Left lobe of liver (tissue), 2 donors: ENCODE measurements at places on chromosomes 2 and 18. TPM values are rescaled to one million over a fixed set of nuclear protein-coding genes. Genes with fewer than 3 reads are reported as not detected.

ADAM23 gene
- total RNA-seq: 0.03 TPM

GRCh38 chr18:75008186-75008585 lies 200.8 kb downstream of the PTGR3 start:
- DNase-seq: no peak

DNA sequence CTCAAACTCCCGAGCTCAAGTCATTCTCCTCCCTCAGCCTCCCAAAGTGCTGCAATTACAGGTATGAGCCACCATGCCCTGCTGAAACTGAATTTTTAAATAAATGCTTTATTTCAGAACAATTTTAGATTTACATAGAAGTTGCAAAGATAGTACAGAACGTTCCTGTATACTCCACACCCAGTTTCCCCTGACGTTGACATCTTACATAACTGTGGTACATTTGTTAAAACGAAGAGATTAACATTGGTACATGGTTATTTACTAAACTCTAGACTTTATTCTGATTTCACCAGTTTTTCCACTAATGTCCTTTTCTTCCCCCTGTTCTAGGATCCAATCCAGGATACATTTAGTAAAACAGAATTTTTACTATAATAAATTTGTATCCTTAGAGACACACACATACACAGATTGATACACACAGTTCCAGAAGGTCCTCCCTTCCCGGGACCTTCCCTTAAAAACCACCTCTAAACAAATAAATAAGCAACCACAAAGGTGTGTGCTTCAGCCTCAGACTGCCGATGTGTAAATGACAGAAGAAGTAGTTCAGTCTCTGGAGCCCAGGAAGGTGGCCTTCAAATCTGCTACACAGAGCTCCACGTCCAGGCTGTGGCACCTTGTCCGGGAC lies 6.9 kb downstream of the NEU2 start:
- no peak for DNase-seq

GRCh38 chr2:84865181-84865783 lies 15.6 kb downstream of the TRABD2A start:
- no peak for DNase-seq

- DNase-seq: no peak
These were observed 75.0 kb downstream of the TMEM247 start for GRCh38 chr2:46554397-46554796.

GRCh38 chr2:151971301-151972051 lies 127.4 kb downstream of the CACNB4 start:
- DNase-seq: no peak
